ENCODE measurements at places on chromosomes 3 and 15.
A peak's percentile ranks its signal among the peaks of the same experiment; 100 is the strongest.

GRCh38 chr15:31200735-31201151 is 99.2 kb upstream of the TRPM1 start:
- peak; percentile 32 for DNase-seq

- no peak for DNase-seq
Observed at GRCh38 chr3:110656394-110657025, 415.1 kb upstream of the NECTIN3 start.

DNA sequence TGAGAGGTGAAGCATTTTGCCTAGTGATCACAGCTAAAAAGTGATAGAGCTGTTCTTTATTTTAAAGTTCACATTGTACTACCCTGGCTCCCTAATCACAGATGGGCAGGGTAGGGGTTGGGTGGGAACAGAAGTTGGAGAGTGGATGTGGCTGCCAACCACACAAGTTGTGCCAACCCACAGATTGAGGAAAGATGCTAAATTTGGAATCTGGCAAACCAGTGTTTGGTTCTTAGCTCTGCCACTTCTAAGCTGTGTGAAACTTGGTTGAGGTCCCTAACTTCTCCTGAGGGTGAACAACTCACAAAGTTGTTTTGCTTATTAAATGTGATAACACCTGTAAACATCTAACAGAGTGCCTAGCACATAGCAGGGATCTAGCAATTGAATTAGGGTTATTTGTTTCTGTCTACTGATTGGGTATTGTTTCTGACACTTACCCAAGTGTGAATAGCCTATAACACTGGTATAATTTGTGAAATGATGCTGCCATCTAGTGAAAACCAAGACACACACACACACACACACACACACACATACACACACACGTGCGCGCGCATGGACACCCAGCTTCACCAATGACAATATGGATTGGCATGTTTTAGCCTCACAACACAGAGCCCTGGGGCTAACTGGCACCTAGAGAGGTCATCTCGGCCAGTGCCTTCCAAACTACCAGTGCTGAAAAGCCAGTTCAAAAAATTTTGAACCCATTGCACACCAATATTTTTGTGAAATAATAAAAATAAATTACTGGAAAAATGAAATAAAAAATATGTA is 25.3 kb downstream of the ADGRG7 start:
- peak; percentile 3 for DNase-seq

DNA sequence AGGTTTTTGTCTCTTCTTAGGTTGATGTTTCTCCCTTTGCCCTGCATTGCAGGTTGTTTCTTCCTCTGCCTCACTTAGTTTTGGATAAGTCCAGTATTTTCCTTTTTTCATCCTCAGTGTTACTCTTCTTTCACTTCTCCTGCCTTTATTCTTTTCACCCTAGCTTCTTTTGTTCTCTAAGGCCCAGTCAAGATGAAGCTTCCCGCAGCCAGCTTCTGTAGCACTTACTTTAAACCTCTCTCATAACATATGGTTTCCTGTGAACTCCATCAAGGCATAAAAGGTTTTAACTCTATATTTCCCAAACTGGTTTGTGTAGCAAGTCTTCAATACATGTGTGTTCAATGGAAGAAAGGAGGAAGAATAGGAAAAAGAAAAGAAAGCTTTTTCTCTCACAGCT is 54.1 kb downstream of the TP63 start:
- no peak for DNase-seq

DNA sequence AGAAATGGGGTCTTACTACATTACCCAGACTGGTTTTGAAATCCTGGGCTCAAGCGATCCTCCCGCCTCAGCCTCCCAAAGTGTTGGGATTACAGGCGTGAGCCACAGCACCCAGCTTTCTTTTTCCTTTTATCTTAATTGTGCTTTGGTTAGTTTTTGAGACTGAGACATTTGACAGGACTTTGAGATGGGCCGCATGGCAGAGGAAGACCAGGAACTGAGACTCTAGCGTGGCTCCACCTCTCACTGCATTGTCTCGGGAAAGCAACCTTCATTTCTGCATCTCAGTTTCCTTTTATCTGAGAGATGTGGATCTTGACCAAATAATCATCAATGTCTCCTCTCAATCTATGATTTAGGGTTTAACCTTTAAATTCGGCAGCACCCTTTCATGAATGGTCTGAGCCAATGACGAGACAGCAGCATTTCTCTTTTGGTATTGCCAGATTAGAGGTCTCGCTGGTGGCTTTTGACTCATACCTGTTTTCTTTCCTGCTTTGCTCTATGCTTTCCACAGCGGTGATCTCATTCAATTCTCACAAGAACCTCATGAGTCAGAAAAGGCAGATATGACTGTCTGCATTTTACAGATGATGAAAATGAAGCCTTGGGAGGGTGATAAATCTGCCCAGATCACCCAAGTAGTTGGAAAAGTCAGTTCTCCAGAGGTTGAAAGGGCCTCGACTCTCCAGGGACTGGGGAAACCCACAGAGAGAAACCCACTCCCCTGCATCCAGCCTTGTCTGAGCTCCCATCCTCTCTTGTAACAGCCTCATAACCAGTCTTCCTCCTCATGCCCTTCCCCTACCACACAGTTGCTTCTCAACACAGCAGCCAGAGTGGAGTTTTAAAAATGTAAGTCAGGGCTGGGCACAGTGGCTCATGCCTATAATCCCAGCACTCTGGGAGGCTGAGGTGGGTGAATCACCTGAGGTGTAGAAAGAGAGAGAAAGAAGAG is 84.8 kb upstream of the FOXB1 start:
- peak; percentile 14 for DNase-seq

GRCh38 chr3:60514866-60515265 is 736.4 kb downstream of the FHIT start:
- DNase-seq = no peak

DNA sequence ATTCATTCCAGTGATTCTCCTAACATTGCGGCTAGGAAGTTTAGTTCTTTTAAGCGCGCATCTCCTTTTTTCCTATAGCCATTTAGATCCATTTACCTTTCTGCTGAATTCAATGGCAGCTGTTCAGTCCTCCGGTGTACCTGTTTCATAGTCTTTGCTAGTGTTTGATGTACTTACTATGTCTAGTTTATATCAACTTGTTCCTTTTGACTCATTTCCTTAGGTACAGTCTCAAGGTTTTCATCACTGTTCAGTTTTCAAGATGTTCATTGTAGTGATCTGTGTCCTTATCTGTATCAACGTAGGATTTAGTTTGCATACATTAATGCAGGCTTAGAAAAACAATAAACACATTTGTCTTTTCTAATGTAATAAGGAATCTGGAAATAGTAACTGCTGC is 59.0 kb upstream of the MBNL1 start:
- DNase-seq = no peak

Measured in AG08395 (cell line).